Hindlimb muscle (tissue), 1 donor: ENCODE measurements at places on chromosomes 4 and X.
A peak's percentile ranks its signal among the peaks of the same experiment; 100 is the strongest.

DNA sequence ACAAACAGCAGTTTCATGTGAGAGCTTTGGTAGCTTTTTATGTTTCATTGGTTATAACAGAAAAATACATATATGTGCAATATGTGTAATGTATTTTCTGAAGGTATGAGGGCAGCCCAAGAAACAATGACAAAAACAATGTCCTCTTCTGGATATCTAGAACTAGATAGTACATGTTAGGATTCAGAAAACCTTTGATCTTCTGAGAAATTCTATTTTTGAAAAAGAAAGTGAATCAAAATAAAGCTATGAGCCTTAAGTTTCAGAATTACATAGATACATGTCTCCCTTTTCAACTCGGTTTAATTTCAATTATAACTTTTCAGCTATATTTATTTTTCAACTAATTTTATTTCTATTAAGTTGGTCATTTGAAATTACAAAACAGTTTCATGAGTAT is 131.9 kb downstream of the REELD1 start:
- no peak for DNase-seq

- no peak for DNase-seq
Measured at GRCh38 chr4:34039766-34040165, 2204.5 kb downstream of the ARAP2 start.

- peak; percentile 19 for DNase-seq
Measured at GRCh38 chr4:105894660-105895582, at the start of gene NPNT. Gene NPNT, plus strand, starts transcription at chr4:105895471. Its CDS starts 182 bp downstream, at chr4:105895653.

GRCh38 chr4:146439437-146439836 is 82.3 kb downstream of the SLC10A7 start:
- no peak for DNase-seq

DNA sequence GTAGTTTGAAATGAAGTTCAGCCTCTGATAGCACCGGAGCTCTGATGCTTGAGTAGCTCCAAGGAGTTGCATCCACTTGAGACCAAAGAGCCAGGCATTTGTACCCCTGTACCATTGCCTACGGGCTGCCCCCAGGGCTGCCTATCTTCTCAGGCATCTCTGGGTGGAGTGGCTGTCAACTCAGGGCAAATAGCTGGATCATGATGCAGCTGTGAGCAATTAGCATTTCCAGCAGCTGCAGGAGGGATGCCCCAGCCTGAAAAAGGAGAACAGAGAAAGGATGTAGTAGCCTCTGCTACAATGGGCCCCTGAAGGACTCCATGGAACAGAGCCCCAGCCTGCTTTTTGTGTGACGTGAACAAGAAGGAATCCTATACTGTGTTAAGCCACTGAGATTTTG is 492.6 kb downstream of the BCOR start:
- no peak for DNase-seq

GRCh38 chr4:2637956-2638552 is 101.6 kb downstream of the FAM193A start:
- DNase-seq: no peak

- no peak for DNase-seq
Measured at GRCh38 chr4:76470532-76470931, 35.5 kb downstream of the SHROOM3 start.

DNA sequence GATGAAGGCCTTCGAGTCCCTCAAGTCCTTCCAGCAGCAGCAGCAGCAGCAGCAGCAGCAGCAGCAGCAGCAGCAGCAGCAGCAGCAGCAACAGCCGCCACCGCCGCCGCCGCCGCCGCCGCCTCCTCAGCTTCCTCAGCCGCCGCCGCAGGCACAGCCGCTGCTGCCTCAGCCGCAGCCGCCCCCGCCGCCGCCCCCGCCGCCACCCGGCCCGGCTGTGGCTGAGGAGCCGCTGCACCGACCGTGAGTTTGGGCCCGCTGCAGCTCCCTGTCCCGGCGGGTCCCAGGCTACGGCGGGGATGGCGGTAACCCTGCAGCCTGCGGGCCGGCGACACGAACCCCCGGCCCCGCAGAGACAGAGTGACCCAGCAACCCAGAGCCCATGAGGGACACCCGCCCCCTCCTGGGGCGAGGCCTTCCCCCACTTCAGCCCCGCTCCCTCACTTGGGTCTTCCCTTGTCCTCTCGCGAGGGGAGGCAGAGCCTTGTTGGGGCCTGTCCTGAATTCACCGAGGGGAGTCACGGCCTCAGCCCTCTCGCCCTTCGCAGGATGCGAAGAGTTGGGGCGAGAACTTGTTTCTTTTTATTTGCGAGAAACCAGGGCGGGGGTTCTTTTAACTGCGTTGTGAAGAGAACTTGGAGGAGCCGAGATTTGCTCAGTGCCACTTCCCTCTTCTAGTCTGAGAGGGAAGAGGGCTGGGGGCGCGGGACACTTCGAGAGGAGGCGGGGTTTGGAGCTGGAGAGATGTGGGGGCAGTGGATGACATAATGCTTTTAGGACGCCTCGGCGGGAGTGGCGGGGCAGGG is 568 bp downstream of the HTT start:
- DNase-seq: peak; percentile 61

- DNase-seq: no peak
Measured at GRCh38 chr4:138028923-138029322, 213.2 kb downstream of the SLC7A11 start.

GRCh38 chrX:154481911-154482601 is 3.0 kb upstream of the LAGE3 start:
- DNase-seq: no peak

DNA sequence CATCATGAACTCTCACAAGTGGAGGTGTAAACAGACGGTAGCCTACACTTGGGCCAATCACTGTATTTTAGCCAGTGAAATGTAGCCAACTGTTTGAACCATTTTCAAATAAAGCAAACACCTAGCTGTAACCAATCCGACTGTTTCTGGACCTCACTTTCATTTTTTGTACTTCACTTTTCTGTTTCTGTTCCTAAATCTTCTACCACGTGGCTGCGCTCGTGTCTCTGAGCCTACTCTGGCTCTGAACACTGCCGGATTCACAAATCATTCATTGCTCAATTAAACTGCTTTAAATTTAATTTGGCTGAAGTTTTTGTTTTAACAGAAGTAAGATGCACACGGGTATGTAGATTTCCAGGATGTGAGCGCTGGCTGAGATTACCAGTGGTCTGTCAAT is 319.1 kb downstream of the RAPGEF2 start:
- DNase-seq: no peak

DNA sequence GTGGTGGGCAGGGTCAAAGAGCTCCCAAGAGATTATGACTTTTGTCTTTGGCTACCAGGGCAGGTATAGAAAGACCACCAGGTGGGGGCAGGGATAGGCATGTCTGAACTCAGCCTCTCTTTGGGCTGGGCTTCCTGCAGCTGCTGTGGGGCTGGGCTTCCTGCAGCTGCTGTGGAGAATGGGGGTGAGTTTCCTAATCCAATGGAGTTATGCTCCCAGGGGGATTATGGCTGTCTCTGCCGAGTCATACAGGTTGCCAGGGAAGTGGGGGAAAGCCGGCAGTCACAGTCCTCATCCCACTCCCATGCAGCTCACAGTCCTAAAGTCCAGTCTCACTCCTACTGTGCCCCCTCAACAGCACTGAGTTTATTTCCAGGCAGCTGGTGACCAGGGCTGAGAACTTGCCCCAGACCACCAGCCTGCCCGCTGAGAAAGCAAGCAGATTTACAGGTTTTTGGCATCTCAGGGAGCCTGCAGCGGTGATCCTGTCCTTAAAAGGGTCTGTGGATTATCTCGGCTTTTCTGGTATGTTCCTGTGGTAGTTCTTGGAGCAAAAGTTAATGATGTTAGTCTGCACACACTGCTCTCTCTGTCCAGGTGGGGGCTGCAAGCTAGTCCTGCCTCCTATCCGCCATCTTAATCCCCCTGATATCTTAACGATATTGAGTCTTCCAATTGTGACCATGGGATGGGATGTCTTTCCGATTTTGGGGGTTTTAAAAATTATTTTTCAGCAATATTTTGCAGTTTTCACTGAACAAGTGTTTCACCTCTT is 133.4 kb downstream of the RTL9 start:
- no peak for DNase-seq
